Upper lobe of right lung (tissue), 1 donor: ENCODE measurements at places on chromosomes 2 and 18. TPM values are rescaled to one million over a fixed set of nuclear protein-coding genes. Genes with fewer than 3 reads are reported as not detected.
A peak's percentile ranks its signal among the peaks of the same experiment; 100 is the strongest.

Gene MC4R
- not detected for total RNA-seq

GRCh38 chr18:48839819-48840490, 110.8 kb downstream of the SMAD7 start:
- H3K4me1 ChIP-seq, result peaks cover 61% of the 10 kb centered on the region
- no peaks in the 10 kb centered on the region for H3K36me3 ChIP-seq
- no peaks in the 10 kb centered on the region for H3K27me3 ChIP-seq
- no peak overlapping the region for H3K4me3 ChIP-seq

- peaks cover 35% of the 10 kb centered on the region for H3K4me1 ChIP-seq
- H3K27ac ChIP-seq, result no peak overlapping the region
- peaks cover 100% of the 10 kb centered on the region for H3K27me3 ChIP-seq
Measured at GRCh38 chr2:172093416-172094293, 8.3 kb downstream of the DLX1 start.

Gene CCNYL1
- 25.7 TPM for total RNA-seq

- no peaks in the 10 kb centered on the region for H3K4me1 ChIP-seq
- H3K36me3 ChIP-seq, result no peaks in the 10 kb centered on the region
- DNase-seq, result no peak
- no peak overlapping the region for H3K27ac ChIP-seq
- no peak overlapping the region for H3K4me3 ChIP-seq
Measured at GRCh38 chr2:138964418-138964817, 184.2 kb upstream of the NXPH2 start.

DNA sequence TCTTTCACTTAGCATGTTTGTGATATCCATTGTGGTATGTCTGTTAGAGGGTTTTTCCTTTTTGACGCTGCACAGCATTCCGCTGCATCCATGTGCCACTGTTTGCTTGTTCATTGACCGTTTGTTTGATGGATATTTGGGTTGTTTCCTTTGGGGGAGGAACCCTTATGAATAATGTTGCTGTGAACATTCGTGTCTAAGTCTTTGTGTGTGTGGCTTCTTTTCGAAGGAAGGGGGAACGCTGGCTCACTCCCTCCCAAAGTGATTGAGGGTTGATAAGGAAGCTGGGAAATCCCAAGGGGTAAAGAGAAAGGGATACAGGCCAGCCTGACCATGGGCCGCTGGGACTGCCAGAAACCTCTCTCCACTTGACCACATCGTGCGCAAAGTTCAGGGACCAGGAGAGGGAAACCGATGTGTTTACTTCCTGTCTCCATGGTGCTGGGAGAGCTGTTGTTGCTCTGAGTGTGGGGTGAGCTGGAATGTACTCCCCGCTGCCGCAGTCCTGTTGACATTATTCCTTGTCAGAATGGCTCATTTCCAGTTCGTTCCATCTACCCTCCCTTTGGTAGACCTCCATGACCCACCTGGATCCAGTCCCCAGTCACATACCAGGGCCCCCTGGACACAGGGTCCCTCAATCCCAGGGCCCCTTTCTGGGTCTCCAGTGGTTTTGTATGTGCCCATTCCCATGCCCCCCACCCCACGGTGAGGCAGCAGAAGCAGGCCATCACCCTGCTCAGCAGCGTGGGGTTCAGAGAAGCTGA, 39.6 kb downstream of the HS1BP3 start:
- peak; percentile 78 for DNase-seq
- peaks cover 54% of the 10 kb centered on the region for H3K4me1 ChIP-seq
- peak overlapping the region; percentile 90 for H3K27ac ChIP-seq
- no peak overlapping the region for H3K4me3 ChIP-seq
- H3K27me3 ChIP-seq, result no peaks in the 10 kb centered on the region
- H3K36me3 ChIP-seq, result no peaks in the 10 kb centered on the region

GRCh38 chr2:184504252-184504651, 94.1 kb upstream of the ZNF804A start:
- no peak for DNase-seq
- H3K4me3 ChIP-seq, result no peak overlapping the region
- no peak overlapping the region for H3K27ac ChIP-seq
- H3K4me1 ChIP-seq, result no peaks in the 10 kb centered on the region
- H3K36me3 ChIP-seq, result no peaks in the 10 kb centered on the region

GRCh38 chr2:222903234-222904220, 42.7 kb downstream of the ACSL3 start:
- H3K27me3 ChIP-seq, result no peaks in the 10 kb centered on the region
- no peak overlapping the region for H3K27ac ChIP-seq
- peaks cover 6% of the 10 kb centered on the region for H3K36me3 ChIP-seq
- H3K4me3 ChIP-seq, result no peak overlapping the region
- DNase-seq, result no peak

Gene TEX44
- total RNA-seq, result not detected

Gene G6PC2
- total RNA-seq, result not detected

DNA sequence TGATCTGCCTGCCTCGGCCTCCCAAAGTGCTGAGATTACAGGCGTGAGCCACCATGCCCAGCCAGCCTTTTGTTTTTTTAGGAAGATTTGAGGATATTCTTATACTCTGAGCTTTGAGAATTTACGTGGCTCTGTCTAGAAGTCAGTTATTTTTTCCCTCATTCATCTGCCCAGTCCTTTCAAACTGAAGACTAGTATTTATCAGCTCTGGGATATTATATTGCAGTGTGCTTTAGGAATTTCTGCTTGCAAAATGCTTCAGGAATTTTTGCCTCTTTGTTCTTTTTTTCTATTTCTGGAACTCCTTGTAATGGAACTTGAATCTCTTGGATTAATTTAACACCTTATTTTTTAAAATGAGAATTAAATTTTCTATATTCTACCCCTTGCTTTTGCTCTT, 22.6 kb downstream of the ACSL3 start:
- H3K4me1 ChIP-seq, result peaks cover 26% of the 10 kb centered on the region
- H3K27ac ChIP-seq, result no peak overlapping the region
- no peaks in the 10 kb centered on the region for H3K36me3 ChIP-seq
- DNase-seq, result no peak

Gene OTX1
- total RNA-seq, result not detected

- peaks cover 7% of the 10 kb centered on the region for H3K4me1 ChIP-seq
- DNase-seq, result no peak
- no peaks in the 10 kb centered on the region for H3K36me3 ChIP-seq
- H3K27me3 ChIP-seq, result no peaks in the 10 kb centered on the region
- peak overlapping the region; percentile 90 for H3K27ac ChIP-seq
- H3K4me3 ChIP-seq, result peak overlapping the region; percentile 76
Measured at GRCh38 chr18:57802213-57803102, 657 bp downstream of the ATP8B1 start.

Gene SPRED2
- total RNA-seq, result 56.9 TPM

Gene SLC16A14
- total RNA-seq, result 4.7 TPM

DNA sequence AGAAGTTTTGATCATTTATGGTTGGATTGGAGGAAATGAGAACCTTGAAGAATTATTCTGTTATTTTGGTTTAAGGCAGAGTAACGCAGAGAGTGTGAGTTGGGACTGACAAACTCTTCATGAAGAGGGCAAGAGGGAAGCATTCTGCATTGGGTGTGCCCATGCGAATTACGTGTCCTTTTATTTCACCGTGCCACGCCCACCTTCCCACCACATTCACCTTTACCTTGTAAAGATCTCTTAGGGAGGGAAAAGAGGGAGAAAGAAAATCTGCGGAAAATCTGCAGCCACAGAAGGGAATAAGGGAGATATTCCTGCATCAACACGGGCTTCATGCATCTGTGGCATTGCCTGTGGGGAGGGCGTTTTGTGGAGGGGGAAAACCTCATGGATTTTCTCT, 31.8 kb downstream of the SLC9A4 start:
- no peaks in the 10 kb centered on the region for H3K4me1 ChIP-seq
- no peaks in the 10 kb centered on the region for H3K36me3 ChIP-seq
- H3K4me3 ChIP-seq, result no peak overlapping the region
- no peak overlapping the region for H3K27ac ChIP-seq

GRCh38 chr2:226915846-226916360, 80.0 kb downstream of the RHBDD1 start:
- H3K27me3 ChIP-seq, result no peaks in the 10 kb centered on the region
- DNase-seq, result no peak
- H3K36me3 ChIP-seq, result no peaks in the 10 kb centered on the region
- H3K4me3 ChIP-seq, result no peak overlapping the region
- H3K27ac ChIP-seq, result no peak overlapping the region

Gene ACTG2
- total RNA-seq, result 37.9 TPM

DNA sequence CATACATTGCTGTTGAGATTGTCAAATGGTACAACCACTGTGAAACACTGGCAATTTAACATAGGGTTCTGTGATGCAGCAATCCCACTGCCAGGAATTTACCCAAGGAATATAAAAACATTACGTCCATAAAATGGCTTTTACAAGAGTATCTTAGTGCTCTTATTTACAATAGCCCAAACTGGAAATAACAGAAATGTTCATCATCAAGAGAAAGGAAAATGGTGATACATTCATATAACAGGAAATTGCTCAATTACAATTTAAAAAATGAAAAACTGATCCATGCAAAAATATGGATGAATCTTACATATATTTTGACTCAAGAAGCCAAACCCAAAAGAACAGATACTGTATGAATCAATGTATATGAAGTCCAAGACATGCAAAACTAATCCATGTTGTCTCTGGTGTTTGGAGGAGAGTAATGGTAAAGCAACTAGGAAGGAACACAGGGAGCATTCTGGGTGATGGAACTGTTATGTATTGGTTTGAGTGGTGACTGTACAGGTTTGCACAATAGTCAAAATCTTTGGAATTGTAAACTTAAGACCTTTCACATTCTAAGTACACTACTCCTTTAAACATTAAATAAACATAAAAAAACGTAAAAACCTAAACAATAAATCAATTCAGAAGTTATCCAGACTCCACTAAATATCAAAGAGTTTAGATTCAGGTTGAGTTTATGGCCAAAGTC, 104.8 kb upstream of the WDR75 start:
- no peak overlapping the region for H3K27ac ChIP-seq
- no peaks in the 10 kb centered on the region for H3K36me3 ChIP-seq
- DNase-seq, result no peak
- no peak overlapping the region for H3K4me3 ChIP-seq
- H3K4me1 ChIP-seq, result no peaks in the 10 kb centered on the region

Gene NTSR2
- total RNA-seq, result not detected

DNA sequence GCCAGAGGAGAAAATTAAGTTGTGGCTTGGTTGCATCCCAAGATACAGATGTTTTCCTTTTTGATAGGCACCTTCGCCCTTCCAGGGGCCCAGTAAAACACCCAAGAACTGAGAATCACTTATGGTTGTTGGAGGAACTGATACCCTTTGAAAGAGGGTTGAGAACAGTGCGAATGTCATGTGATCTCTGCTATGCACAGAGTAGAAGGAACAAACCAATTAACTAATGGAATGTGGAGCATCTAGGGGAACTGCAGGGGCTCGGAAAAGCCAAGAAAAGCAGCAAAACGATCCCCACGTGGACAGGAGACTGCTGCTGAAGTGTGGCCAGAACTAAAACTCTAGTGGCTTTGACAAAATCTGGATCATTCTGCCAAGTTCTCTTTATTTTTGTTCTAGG, 58.8 kb downstream of the APOB start:
- no peaks in the 10 kb centered on the region for H3K36me3 ChIP-seq
- no peak overlapping the region for H3K4me3 ChIP-seq
- no peaks in the 10 kb centered on the region for H3K4me1 ChIP-seq
- no peak overlapping the region for H3K27ac ChIP-seq
- no peaks in the 10 kb centered on the region for H3K27me3 ChIP-seq

DNA sequence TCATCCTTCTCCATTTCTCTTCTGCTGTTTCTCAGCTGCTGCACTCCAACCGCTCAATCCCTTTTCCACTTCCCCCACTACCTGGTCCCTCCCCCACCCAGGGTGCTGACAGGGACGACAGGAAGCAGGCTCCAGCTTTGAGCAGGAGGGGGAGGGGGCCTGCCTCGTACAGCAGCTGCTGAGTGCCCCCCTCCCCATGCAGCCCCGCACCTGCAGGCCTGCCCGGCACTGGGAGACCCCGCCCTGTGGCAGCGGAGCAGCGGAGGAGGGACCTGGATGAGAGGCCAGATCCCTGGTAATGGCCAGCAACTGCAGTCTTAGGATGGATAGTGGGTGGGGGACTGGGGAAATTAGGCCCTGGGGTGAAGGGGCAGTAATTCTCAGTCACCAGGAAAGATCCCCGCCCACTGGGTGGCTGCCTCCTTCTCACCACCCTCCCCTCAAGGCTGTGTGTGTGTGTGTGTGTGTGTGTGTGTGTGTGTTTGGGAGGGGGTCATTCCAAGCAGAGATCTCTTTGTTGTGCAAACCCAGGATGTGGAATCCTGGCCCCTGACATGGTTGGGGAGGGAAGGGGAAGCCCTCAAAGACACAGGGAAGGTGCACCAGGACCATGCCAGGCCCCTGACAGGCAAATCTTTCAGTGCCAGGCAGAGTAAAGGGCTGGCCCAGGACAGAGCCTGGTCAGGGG, 6.8 kb upstream of the CRYBA2 start:
- no peaks in the 10 kb centered on the region for H3K36me3 ChIP-seq
- no peak overlapping the region for H3K27ac ChIP-seq
- peaks cover 77% of the 10 kb centered on the region for H3K27me3 ChIP-seq
- H3K4me3 ChIP-seq, result no peak overlapping the region
- peaks cover 23% of the 10 kb centered on the region for H3K4me1 ChIP-seq

Gene TLX2
- not detected for total RNA-seq

Gene APCDD1
- 27.6 TPM for total RNA-seq

GRCh38 chr2:232772531-232772930, 3.8 kb downstream of the KCNJ13 start:
- H3K27ac ChIP-seq, result no peak overlapping the region
- H3K36me3 ChIP-seq, result peaks cover 29% of the 10 kb centered on the region
- no peak for DNase-seq
- H3K4me3 ChIP-seq, result no peak overlapping the region
- no peaks in the 10 kb centered on the region for H3K4me1 ChIP-seq

Gene CD28
- total RNA-seq, result 2.5 TPM

DNA sequence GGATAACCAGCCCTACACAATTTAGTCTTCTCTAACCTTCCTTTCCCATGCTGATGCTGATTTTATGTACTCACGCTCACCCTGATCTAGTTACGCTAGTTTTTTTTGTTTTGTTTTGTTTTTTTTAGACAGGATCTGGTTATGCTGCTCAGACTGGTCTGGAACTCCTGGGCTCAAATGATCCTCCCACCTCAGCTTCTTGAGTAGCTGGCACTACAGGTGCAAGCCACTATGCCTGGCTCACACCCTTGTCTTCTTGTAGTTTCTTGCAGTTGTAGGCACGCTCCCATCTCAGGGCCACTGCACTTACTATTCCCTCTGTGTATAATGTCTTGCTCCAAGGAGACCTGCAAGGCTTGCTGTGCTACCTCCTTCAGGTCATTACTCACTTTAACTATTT, 6.2 kb downstream of the PELI1 start:
- no peak overlapping the region for H3K27ac ChIP-seq
- no peak overlapping the region for H3K4me3 ChIP-seq
- H3K27me3 ChIP-seq, result no peaks in the 10 kb centered on the region
- no peaks in the 10 kb centered on the region for H3K36me3 ChIP-seq

- H3K4me3 ChIP-seq, result no peak overlapping the region
- H3K36me3 ChIP-seq, result no peaks in the 10 kb centered on the region
- H3K4me1 ChIP-seq, result peaks cover 3% of the 10 kb centered on the region
- no peaks in the 10 kb centered on the region for H3K27me3 ChIP-seq
- no peak for DNase-seq
Measured at GRCh38 chr2:37886745-37887144, 38.3 kb upstream of the RMDN2 start.

Gene MEP1B
- total RNA-seq, result not detected
